ENCODE measurements at places on chromosomes 12 and 14. TPM values are rescaled to one million over a fixed set of nuclear protein-coding genes. Genes with fewer than 3 reads are reported as not detected.
A peak's percentile ranks its signal among the peaks of the same experiment; 100 is the strongest.

DNA sequence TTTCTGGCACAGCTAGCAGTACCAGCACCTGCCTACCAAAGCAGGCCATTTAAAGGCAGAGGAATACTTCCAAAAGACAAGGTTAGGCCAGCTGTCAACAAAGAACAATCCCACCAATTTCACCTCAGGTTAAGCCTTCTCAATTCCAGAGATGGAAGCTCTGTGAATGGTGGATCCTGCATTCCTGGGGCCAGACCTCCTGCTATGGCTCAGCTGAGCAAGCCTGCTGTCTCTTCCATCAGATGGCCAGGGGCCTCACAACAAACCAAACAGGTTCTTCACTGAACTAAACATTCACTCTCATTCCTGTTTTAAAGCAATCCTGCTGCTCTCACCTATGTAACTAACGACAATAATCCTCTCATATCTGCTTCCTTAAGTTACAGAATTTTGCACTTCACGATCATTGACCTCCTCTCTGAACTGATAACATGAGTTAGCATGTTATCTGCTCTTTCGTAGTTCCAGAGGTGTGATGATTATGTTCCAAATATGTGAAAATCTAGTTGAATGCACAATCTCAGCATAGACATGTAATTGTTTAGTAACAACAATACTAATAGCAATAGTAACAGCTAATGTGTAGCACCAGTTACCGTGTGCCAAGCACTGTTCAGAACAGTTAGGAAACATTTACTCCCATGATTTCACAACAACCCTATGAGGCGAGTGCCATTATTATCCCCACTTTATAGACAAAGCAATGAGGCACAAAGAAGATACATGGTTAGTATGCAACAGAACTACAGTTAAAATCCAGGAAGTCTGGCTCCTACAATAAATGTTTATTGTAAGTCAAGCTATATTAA lies 73.2 kb downstream of the SLC2A13 start:
- peak; percentile 29 for DNase-seq

DNA sequence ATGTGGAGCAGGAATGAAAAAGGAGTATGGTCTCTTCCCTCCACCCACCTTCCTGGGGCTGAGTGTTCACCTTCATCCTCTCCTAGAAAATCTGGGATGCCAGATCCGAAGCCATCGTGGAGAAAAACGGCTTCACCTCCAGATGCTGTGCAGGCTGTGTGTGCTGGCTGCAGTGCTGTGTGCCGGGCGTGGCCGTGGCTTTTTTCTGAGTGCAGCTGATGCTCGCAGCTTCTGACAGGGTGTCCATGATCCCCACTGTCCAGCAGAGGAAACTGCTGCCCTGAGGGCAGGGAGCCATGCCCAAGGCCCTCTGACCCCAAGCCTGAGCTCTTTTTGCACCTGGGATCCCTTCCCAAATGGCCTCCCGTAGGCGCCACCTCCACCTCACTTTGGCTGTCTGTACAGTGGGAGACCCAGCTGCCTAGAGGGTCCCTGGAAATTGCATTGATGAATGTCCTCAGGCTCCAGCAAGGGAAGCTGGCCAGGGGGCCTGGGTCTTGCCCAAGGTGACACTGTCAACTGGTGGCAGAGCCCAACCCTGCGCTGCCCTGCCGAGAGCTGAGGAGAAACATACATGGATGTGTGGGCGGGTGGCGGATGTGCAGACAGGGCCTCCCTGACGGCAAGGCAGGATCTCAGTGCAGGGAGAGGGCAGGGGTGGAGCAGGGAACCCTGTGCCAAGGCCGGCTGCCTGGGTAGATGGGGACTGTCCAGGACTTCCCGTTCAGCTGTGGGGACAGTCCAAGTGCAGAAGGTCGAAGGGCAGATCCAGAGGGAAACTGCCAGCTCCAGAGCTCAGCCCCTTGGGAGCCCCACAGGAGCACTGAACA lies 53.3 kb downstream of the BEGAIN start:
- DNase-seq: no peak

GRCh38 chr14:61121355-61121787 lies 140.3 kb downstream of the SLC38A6 start:
- no peak for DNase-seq

DNA sequence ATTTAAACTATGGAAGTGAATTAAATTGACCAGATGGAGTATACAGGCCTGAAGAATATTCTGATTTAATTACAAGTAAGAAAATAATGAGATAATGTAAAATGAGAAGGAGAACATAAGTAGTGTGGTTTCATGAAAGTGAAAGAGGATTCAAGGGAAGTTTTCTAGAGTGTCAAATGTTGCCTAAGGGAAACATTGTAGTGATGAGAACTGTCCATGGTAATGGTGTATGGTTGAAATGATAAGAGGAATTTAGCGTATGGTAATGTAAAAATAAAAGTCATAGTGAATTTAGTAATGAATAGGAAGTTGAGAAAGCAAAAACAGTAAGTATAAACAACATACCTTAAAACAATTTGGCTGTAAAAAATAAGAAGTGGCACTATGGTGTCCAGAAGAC lies 1954.6 kb upstream of the FLRT2 start:
- DNase-seq: no peak

- DNase-seq: no peak
Observed at GRCh38 chr14:100091386-100091785, 26.2 kb downstream of the EVL start.

- DNase-seq: no peak
Observed at GRCh38 chr14:44463356-44464004, 43.6 kb downstream of the FSCB start.

GRCh38 chr14:89621791-89622638 lies 205.0 kb upstream of the FOXN3 start:
- DNase-seq: no peak

DNA sequence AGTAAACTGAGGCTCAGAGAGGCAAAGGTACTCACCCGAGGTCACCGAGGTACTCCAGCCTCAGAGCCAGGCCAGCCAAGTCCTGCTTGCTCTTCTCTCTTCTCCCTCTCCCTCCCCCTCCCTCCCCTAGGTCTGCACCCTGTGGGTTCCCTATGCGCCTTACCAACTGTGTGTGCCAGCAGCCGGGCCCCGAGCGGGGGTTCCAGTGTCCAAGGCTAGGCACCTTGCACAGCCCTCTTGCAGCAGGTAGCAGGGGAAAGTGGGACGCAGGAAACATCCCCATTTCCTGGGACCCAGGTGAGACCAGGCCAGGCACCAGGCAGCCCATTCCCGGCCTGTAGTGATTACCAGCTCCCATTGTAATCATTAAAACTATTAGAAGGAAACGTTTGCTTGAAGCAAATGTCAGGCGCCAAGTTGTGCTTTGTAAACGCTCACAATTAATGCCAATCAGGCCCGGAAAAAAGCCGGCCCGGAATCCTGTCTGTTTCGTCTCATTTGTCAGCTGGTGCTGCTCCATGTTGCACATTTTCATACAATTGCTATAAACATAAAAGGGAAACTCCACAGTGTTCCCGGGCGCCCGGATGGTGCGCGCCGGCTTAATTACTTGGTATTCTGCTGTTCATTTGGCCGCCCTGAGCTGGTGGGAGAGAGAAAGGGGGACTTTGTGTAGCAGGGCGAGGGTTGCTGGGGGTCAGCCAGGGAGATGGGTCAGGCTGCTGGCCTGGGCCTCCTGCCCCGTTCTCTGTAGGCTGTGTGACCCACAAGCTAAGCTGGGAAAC lies 11.9 kb downstream of the FAM222A start:
- DNase-seq: no peak

DNA sequence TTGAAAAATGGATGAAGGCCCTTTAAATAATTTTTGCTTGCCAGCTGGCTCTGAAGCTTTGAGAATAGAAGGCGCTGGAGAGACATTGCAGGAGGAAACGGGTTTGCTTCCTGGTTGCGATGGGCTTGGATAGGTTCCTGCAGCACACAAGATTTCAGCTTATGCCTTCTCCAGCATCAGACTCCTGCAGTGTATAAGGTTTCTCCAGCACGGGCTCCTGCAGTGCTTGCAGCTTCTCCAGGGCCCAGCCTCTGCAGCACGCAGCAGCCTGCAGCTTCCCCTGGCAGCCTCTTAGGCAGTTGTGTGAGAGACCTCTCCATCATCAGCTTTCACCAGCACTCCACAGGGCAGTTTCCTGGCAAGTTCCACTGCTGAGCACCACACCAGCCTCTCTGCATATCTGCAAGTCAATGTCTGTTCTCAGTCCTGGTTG lies 78.7 kb upstream of the ZDHHC17 start:
- peak; percentile 19 for DNase-seq

DNA sequence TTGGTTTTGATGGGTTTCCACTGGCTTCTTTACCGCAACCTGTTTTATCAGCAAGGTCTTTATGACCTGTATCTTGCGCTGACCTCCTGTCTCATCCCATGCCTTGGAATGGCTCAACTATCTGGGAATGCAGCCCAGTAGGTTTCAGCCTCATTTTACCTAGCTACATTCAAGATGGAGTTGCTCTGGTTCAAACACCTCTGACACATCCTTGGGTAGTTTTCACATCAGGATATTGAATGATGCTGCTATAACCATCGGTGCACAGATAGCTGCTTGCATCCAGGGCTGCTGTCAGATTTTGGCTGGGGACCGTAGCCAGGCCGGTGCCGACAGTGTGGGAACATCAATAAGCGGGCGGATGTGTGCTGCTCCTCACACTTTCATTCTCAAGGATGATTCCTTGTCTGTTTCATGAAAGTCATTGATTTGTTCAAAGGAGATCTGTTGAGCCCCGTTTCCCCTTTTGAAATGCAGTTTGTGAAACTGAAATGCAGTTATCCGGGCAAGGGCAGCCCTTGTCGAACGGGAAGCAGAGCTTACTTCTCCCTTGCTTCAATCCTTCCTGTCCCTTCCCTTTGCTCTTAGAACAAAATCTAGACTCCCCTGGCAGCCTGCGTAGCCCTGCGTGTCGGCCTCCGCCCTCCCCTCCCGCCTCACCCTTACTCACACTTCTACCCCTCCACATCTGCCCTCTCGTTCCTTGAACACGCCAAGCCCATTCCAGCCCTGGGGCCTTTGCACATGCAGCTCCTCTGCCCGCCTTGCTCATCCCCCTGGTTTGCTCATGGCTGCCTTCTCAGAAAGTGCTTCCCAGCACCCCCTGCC lies 49.2 kb upstream of the NCOR2 start:
- DNase-seq: no peak

DNA sequence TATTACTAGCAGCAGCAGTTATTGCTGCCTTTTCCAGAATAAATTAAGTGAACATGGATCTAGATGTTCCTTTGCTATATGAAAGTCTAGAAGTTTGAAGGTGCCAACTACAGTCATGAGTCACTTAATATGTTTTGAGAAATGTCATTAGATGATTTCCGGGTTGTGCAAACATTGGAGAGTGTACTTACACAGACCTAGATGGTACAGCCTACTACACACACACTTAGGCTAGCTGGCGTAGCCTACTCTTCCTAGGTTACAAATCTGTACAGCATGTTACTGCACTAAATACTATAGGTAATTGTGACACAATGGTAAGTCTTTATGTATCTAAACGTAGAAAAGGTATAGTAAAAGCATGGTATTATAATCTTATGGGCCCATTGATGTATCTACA lies 368.1 kb downstream of the PDZRN4 start:
- DNase-seq: no peak

DNA sequence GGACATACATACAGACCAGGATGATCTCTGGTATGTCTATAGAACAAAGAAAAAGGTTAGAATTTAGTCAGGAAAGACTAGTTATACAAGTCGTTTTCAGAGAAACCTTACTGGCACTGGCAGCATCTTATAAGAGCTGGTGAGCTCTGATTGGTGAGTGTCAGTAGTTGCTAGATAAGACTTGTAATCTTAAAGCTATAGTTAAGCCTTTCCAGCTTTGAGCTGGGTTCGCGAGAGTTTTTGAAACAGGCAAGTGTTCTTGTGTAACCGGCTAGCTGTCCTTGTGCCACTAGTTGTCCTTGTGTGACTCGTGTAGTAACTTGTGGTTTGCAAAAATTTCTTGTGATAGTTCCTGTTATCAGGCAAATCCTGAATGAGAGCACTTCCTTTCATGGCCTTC lies 740.9 kb downstream of the GALC start:
- DNase-seq: no peak

DNA sequence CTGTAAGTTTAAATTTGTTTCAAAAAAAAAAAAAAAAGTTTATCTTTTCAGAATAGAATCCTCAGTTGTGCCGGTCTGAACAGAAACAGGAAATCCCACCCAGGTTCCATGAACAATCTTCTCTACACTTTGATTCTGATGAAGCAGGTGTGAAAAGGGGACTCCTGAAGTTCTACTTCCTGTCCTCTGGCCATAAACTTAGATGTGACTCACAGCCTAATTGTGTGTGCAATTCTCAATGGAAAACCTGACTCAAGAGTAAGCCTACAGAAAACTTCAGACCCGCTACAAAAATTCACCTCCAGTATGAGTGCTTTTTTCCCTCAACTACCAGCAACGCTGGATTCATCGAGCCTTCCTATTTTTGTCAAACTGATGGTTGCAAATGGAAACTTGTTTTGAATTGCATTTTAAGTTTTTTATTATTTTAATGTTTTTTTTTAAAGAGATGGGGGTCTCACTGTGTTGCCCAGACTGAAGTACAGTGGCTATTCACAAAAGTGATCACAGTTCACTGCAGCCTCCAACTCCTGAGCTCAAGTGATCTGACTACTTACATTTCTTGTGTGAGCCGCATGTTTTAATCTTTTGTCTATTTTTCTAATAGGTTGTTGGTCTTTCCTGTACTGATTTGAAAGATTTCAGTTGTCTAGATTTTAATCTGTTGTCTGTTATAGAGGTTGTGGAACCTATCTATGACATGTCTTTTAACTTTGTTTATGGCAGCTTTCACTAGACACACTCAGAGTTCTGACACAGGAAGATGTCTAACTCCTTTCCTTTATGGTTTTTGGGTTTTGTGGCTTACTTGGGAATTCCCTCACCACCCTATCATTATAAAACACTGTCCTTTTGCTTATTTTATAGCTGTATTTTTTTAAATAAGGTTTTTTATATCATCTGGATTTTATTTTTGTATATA lies 37.6 kb downstream of the ATG14 start:
- peak; percentile 42 for DNase-seq

DNA sequence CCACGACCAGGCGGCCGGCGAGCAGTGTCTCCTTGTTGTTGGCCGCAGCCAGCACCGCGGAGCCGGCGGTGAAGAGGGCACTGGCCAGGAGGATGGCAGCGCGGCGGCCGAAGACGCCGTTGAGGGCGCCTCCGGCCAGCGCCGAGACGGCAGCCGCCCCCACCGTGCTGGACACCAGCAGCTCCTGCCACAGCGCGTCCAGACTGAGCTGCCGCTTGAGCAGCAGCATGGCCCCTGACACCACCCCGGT lies 691 bp downstream of the SLC2A13 start:
- peak; percentile 69 for DNase-seq

Gene PHC1
- total RNA-seq: 49.2 TPM

Gene FGF23
- total RNA-seq: 2.6 TPM

Gene RERG
- 7.0 TPM for total RNA-seq

All from hepatocyte (in vitro differentiated cells).